ENCODE measurements at places on chromosomes 3 and 15.

- no peak for DNase-seq
Observed at GRCh38 chr3:190624282-190624681, 110.4 kb downstream of the IL1RAP start.

- DNase-seq: no peak
Observed at GRCh38 chr3:81735334-81735733, 26.1 kb downstream of the GBE1 start.

GRCh38 chr3:8767667-8768363 lies 1.6 kb downstream of the OXTR start:
- peak; percentile 28 for DNase-seq

GRCh38 chr3:151584566-151584965 lies 123.7 kb upstream of the IGSF10 start:
- peak; percentile 6 for DNase-seq

DNA sequence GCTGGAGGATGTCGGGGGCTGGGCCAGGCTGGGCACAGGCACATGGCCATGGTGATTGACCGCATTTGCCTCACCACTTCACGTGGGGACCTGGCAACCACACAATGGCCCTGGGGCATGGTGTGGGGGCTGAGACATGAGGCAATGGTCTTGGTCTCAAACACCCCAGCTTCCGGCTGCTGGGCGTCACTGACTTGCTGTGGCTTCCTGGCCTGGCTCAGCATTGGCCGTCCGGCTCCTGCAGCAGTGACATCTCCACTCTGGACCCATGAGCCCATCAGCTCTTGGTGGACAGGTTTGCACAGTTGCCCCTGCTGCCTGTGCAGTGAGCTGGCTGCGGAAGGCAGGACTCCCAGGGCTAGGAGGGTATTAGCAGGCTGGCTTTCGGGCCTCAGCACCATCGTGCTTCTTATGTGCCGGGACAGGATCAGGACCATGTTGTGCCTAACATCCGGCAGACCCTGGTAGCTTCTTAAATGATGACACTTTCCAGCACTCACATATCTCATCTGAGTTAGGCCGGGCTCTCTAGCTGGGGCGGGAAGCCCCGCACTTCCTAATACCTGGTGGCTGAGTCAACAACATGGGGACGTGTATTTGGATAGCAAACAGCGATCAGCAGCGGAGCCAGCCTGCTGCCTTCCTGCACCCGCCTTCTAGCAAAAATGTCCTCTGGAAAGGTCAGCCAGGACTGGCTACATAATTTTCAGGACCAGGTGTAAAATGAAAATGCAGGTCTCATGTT lies 34.1 kb downstream of the ZNF710 start:
- peak; percentile 66 for DNase-seq

- DNase-seq: no peak
Observed at GRCh38 chr3:172221547-172221946, 182.2 kb downstream of the FNDC3B start.

- no peak for DNase-seq
Observed at GRCh38 chr3:29384640-29385039, 103.8 kb downstream of the RBMS3 start.

DNA sequence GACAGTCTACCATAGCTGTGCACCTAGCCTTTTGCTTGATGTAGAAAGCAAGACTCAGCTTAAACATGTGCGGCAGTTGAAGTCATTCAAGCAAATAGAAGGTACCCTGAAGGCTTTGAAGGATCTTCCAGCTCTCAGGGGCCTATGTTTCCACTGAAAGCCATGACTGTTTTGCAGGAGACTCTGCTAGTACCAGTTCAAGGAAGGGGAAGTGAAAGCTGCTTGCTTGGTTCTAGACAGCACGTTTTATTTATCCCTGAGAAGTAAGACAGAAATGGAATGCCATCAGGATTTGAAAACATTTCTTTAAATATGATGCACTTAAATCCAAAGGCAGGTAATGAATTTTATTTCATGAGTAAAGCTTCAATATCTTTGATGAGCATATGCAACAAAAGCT lies 311.4 kb downstream of the PDCD6IP start:
- DNase-seq: no peak

GRCh38 chr15:31082771-31083369 lies 18.7 kb downstream of the TRPM1 start:
- DNase-seq: no peak

DNA sequence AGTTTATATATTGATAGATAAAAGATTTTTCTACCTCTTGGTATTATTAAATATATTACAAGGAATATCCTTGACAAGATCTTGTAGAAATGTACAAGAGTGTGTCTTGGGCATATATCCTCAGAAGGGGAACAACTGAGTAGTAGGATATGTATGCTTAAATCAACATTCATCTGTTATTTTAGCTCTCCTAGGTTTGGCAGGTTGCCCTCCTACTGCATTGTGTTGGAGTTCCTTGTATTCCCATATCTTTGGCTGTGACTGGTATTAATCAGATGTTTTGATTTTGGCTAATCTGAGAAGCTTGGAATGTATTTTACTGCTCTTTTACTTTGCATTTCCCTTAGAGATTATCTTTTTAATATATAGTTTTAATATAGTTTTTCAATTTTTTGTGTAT lies 4.6 kb downstream of the MYRIP start:
- DNase-seq: peak; percentile 96

DNA sequence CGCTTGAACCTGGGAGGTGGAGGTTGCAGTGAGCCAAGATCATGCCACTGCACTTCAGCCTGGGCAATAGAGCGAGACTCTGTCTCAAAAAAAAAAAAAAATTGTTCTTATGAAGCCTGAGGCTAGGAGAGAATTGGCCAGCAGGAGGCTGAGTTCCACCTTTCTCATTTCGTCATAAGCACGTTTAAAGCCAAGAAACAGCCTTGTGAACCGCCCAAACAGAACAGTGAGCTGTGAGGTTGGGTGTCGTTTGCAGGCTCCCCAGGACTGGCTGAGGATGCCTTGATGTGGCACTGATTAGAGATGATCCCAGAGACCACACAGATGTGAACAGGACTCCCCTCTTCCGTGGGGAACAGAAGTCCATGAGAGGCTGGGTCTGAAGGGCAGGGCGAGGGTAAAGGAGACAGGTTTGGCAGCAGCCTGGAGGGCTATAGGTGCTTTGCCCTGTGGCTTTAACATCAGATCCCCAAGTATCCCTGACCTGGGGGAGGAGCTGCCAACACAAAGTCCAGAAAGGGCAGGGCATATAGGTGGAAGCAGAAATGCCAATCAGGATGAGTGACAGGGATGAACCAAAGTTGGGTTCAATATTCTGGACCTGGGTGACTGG lies 52.9 kb downstream of the CLEC3B start:
- DNase-seq: no peak

DNA sequence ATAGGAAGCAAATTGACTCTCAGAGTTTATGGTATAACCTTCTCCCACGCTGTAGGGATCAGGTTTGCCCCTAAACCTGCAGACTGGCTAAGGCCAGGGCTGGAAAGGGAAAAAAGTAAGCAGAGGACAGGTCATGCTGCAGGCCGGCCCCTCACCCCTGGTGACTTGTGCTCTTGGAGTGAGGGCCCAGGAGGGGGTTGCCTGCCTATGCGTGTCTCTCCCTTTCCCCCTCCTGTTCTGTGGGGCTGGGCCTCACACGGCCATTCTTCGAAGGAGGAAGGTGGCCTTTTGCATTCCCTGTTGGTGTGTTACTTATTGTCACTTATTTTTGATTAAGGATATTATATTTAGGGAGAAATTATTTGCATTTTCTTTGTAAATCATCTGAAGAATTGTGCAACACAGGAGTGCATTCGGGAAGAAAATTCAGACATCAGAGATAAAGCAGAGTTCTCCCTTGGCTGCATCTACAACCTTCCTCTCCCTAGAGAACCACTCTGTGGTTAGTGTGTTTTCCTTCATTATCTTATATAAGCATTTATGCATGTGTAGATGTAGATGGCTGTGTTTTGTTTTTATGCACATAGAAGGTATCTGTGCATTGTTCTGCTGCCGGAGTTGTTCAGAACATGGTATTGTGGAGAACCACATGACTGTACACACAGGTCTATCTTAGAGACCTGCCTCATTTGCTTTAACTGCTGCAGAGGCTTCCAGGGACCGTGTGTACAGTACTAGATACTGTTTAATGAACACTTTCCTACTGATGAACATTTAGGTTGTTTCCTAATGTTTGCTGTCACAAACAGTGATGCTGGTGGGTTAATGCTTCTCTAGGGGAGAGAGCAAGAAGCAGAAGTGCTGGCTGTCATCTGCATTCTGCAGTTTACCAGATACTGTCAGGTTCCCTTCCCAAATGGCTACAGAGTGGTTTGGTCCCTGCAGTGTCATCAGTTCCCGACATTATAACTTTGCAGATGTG lies 133.5 kb downstream of the APBA2 start:
- no peak for DNase-seq

DNA sequence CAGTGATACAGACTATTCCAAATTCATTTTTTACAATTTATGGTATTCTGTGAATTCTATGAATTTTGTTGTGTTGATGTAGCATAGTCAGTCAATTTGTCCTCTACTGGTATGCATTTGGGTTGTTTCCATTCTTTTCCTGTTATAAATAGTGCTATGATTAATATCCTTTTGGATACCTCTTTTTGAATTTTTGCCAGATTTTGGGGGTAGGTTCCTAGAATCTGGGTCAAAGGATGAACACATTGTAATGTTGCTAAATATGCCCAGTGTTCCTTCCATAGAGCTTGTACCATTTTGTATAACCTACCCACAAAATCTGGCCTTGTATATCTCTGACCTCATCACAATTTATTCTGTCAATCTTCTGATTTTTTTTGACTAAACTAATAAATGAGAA lies 44.4 kb upstream of the C3orf38 start:
- DNase-seq: no peak

DNA sequence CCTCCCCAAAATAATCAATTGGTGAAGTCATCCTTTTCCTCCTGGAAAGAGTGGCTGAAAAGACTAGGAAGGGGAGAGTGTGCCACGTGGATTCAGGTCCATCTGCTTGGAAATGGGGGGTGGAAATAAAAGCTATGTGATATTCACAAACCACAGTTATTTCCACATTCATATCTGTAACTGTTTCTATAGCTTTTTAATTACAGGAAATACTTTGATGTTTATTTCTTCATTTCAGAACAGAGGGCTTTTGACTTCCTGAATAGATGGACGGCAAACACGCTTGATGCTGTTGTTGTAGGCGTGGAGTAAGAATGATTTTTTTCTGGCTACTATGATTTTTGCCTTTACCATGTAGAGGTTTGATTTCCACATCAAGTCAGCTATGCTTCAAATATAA lies 10.1 kb downstream of the AADACL2 start:
- peak; percentile 28 for DNase-seq

DNA sequence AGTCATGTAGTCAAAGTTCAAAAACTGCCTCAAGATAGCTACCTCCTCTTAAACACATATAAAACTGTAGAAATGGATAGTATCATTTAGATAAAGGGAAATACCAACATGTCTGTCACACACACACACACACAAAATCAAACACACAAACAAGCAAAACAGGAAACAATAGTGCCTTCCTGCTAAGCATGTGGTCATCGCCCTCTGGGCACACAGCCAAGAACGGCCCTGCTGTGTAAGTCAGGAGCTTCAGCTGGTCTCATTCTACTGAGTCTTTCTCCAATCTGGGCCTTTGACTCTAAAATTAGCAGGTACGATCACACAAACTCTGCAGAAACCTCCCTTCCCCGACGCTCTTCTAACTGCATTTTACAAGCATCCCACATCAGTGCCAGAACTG lies 272.2 kb upstream of the CHRNA7 start:
- DNase-seq: peak; percentile 10

DNA sequence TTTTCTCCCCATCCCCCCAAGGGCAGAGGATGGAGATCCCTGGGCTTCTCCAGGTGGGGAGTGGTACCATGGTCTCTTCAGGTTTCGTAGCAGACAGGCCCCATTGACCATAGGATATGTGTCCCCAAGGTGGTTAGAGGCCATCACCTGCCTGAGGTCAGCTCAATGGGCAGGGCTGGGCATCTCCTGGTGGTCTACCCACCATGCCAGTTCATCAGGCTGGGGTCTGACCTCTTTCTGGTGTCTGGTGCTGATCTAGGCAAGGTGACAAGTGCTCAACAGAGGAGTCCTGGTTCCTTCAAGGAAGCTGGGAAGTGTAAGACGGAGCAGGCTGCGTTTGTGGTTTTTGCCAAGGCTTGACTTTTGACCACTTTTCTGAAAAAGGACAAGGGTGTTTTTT lies 71.4 kb downstream of the SMAD3 start:
- DNase-seq: no peak

GRCh38 chr15:29130476-29130875 lies 139.1 kb downstream of the NSMCE3 start:
- no peak for DNase-seq

DNA sequence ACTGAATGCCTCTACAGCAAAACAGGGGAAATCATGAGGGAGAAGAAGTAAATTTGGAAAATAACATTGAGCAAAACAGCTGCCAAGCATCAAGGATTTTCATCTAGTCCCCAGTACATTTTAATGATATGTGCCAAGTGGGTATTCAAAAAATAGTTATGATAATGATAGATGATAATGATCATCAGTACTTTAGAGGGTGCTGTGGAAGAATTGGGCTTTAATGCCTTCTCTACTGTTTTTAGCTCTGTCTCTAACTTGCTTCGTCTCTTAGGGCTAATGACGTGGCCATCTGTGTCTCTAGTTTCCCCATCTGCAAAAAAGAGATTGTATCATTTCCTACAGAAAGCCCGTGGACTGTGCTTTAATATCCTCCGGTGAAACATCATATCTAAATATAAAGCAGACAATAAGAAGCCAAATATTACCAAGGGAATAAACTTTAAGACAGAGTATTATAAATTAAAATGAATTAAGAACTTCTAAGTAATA lies 10.2 kb upstream of the FSIP1 start:
- DNase-seq: peak; percentile 59

DNA sequence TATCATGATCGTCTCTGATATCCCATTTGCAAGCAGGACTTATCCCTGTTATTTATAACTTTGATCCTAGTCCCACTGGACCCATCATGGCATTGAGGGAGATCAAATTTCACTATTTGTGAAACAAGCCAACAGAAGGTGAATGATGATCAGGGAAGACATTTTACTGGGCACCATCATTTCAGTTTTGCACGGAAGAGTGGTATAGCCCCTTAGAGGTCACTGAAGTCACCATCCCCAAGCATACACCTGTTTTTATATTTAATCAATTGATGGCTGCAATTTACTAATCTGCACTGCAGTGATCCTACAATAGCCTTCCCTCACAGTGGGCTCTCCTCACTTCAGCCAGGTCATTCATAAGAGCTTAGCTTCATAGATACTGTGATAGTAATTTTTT lies 132.4 kb downstream of the FHIT start:
- no peak for DNase-seq

DNA sequence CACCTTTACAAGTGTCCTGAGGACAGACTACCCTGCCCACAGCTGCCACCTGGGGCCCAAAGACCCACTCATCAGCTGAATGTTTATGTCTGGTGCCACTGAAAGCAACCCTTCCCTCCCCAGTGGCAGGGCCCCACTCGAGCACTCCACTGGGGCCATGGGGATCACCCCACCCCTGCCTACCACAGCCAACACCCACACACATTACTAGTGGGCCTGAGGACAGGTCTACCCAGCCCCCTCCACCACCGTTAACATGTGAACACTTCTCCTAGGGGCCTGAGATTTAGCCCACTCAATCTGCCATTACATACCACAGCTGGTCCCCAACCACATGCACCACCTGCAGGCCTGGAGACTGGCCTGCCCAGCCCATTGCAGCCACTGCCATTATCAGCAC lies 52.3 kb downstream of the ADAM10 start:
- no peak for DNase-seq

- DNase-seq: no peak
Observed at GRCh38 chr3:151879679-151880415, 6.4 kb downstream of the SUCNR1 start.

- DNase-seq: peak; percentile 2
Observed at GRCh38 chr15:81454024-81454423, 80.0 kb upstream of the TMC3 start.

GRCh38 chr15:69194025-69194827 lies 33.8 kb downstream of the GLCE start:
- peak; percentile 55 for DNase-seq

Measured in endothelial cell of umbilical vein (primary cell).